ENCODE measurements at places on chromosomes 4 and X.

- peak; percentile 8 for DNase-seq
Observed at GRCh38 chrX:1205681-1206611, 6.5 kb downstream of the CRLF2 start.

DNA sequence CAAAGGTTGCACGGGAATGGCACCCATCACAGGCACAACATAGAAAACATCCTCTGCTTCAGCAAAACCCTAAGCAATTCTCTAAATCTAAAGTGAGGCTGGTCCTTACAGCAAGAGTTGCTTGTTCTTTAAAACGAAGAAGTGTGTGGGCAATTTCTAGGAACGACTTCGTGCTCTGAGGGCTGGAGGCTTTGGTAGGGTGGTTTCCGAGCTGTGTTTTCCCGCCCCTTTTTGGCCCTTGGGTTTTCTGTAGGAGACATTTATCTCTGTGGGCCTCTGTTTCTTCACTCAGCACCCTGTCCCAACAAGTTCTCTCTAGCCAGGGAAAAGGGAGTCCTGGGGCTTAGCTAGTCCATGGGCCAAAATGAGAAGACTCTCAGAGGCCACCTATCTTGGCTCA lies 84.2 kb downstream of the SLC2A9 start:
- no peak for DNase-seq

DNA sequence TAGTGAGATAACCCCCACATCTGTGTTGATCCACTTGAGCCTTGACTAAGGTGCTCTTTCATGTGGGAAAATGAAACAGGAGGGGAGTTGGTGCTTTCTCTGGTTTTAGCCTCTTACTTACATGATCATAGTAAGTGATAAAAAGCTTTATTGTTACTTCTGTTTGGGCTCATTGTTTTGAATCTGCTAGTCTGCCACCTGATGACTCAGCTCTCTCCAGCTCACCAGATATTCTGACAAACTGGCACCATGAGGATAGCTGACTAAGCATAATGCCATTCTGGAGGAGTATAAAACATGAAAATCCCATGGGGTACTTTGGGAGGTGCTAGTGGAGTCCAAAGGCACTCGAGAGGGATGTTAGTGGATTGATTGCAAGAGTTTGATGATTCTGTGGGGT lies 824.0 kb downstream of the RAPGEF2 start:
- no peak for DNase-seq

- no peak for DNase-seq
Observed at GRCh38 chr4:152698089-152698499, 18.3 kb upstream of the TMEM154 start.

DNA sequence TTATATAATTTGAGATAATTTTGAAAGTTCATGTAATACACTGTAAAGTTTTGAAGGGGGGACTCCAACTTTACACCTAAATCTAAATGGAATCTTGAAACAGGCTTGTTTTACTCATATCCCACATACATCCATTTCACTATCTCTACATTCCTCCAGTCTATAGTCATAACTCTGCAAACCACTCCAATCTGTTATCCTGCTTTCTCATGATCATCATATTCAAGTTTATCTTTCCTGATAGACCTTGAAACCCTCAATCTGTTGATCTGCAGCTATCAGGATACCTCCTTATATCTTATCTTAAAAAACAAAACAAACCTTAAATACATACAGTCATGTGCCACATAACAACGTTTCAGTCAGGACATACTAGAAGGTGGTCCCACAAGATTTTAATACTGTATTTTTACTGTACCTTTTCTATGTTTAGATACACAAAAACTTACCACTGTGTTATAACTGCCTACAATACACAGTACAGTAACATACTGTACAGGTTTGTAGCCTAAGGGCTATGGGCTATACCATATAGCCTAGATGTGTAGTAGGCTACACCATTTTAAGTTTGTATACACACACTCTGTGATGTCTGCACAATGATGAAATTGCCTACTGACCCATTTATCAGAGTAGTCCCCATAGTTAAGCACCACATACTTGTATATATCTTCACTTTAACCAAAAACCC lies 14.0 kb downstream of the CHIC2 start:
- no peak for DNase-seq

DNA sequence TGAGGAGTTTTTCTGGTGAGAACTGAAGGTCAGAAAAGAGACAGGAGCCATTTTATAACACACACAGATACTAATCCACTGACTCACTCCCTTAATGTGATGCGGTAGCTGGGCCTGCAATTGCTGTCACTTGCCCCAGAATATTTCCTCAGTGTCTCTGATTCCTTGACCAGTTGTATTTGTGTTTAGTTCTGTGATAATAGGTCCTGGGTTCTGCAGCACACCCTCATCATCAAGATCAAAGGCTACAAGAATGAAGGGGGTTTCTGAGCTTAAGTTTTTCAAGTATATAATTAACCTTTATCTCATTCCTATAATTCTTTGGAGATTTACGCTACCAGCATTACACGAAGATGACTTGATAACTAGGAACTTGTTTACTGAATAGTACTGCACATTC lies 576.5 kb upstream of the CPXCR1 start:
- no peak for DNase-seq

DNA sequence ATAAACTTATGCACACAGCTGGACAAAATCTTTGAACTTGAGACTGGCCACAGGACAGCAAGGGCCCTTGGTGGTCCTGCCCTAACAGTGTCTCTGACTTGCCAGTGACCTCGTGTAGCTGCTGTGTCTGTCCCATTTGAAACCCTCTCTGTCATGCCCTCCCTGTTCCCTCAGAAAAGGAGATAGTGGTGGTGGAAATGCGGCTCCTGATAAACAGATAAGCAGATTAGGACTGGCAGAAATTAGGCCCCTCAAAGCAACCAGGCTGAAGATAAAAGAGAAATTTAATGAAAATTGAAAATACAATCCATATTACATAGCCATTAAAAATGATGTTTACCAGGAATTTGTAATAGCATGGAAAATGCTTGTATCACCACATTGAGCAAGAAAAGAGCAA lies 136.6 kb upstream of the ATP6AP2 start:
- DNase-seq: no peak

DNA sequence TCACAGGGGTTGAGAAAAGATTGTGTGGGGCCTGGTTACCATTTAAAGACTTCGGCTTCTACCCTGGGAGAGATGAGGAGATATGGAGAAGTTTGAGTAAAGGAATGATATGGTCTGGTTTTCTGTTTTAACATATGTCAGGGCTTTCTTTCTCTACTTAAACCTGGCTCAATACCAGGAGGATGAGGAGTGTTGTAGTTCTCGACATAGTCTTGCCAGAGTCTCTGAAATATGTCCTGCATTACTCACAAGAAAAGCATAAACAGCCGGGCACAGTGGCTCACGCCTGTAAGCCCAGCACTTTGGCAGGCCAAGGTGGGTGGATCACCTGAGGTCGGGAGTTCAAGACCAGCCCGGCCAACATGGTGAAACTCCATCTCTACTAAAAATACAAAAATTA lies 16.4 kb upstream of the ACE2 start:
- no peak for DNase-seq

- DNase-seq: peak; percentile 13
Observed at GRCh38 chr4:4386296-4386735, 586 bp upstream of the NSG1 start.

DNA sequence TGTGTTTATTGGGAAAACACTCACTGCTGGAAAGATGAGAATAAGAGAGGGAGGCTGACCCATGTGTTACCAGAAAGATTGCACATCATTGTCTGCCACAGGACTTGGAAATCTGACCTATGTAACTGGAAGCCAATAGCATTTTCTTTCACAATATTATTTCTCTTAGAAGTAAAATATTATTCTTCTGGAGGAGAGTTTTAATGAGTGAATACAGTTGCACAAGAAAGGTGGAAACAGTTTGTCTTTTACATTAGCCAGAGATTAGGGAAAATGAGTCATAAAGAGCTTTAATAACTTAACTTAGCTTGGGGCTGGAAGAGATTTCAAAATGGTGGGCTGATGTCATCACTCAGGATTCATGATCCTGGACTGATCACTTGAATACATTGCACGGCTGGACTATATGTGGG lies 31.5 kb upstream of the LNX1 start:
- no peak for DNase-seq
